Ovary (tissue), 10 donors: ENCODE measurements at places on chromosomes 12 and 14. TPM values are rescaled to one million over a fixed set of nuclear protein-coding genes. Genes with fewer than 3 reads are reported as not detected.

- no peak for DNase-seq
Measured at GRCh38 chr14:58732387-58732786, 94.6 kb downstream of the DACT1 start.

PMEL gene
- 2.9 TPM for total RNA-seq

DNA sequence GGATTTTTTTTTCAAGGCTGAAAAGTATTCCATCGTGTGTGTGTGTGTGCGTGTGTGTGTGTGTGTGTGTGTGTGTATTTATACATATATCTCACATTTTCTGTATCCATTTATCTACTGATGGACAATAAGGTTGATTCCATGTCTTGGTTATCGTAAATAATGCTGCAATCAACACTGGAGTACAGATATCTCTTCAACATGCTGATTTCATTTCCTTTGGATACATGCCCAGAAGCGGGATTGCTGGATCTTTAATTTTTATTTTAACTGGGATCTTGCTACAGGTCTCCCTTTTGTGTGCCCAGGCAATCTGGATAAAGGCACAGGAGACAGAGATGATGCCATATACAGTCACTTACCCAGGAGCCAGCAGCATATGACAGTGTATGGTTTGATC, 338.1 kb downstream of the SOX5 start:
- no peak for DNase-seq

GRCh38 chr12:109934026-109934425, 34.0 kb downstream of the TCHP start:
- no peak for DNase-seq
